ENCODE measurements at places on chromosomes 13 and 19.

GRCh38 chr19:17646441-17646840 is 41.7 kb downstream of the UNC13A start:
- DNase-seq: no peak

GRCh38 chr13:56700324-56700723 is 440.4 kb upstream of the PRR20A start:
- DNase-seq: no peak

- no peak for DNase-seq
These were observed 19.5 kb upstream of the IFT88 start for GRCh38 chr13:20547479-20547908.

- DNase-seq: no peak
These were observed 92.8 kb downstream of the SHISA2 start for GRCh38 chr13:25958986-25959385.

DNA sequence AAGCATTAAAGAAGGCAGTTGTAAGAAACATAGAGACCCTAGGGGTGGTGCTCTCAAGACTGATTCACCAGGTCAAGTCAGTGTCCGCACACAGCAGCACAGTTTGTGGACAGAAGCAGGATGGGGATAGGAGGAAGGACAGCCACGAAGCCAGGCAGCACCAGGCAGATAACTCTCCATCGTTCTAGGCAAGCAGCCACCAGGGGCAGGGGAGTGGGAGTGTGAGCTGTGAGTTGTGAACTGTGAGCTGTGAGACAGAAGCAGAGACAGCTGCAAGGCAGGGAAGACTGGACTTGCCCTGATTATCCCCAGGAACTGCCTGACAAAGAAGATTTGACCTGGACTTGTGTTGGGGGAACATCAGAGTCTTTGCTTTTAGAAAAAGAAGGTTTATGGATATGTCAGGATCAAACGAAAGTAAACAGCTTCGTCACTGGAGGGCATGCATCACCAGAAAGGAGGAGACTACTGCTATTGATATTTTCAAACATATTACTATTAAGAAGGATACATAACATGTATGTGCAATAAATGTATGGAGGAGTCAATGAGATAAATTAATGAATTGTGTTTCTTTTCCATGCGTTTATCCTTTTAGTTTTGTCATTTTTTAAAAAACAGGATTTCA is 286.1 kb downstream of the IRS2 start:
- DNase-seq: no peak

GRCh38 chr19:54343868-54344267 is 4.9 kb upstream of the LILRA4 start:
- DNase-seq: no peak

Data from NCI-H345 (cell line).